CD14-positive monocyte (primary cell): ENCODE measurements at places on chromosomes 2 and 18.

DNA sequence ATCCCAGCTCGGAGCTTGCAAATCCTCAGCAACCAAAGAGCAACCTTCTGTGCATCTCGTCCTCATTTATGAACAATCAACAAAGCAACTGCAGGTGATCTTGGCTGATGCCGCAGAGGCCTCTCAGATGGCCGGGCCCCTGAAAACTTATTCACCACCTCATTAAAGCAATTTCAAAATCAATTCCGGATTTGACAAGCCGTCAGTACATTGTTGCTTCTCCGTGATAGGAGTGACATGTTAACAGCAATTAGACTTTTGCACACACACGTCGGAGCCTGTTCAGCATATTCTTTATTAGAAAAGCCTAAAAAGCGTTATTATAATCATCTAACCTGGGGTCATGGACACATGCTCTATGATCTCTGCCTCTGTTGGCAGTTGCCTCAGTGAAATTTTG, 183.1 kb upstream of the CXCR4 start:
- DNase-seq = no peak

- DNase-seq = no peak
These were observed 20.5 kb upstream of the BCL2L11 start for GRCh38 chr2:111100087-111100764.

- no peak for DNase-seq
These were observed 659 bp downstream of the ZNF142 start for GRCh38 chr2:218658671-218659257.

GRCh38 chr2:180944372-180944771, 36.0 kb upstream of the UBE2E3 start:
- no peak for DNase-seq

GRCh38 chr2:18218160-18218933, 339.9 kb downstream of the KCNS3 start:
- DNase-seq = no peak

- DNase-seq = no peak
These were observed 100.2 kb downstream of the AGAP1 start for GRCh38 chr2:235594041-235594440.

GRCh38 chr18:50879302-50880118, 592 bp downstream of the ME2 start:
- no peak for DNase-seq

DNA sequence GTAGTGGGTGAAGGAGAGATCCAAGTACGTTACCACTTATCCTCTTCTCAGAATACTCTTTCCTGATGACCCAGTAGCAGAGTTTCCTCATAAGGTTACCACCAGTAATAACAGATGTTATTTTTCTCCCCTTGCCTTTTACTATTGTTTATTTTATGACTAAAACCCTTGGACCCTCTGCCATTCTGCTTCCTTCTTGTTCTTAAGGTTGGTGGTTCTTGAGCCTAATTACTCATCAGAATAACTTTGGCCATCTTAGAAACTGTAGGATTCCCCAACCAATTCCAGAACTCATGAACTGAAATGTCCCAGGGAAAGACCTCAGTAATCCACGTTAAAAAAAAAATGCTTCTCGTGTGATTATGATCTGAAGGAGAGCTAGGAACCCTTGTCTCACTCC, 64.9 kb downstream of the CHST9 start:
- no peak for DNase-seq

- DNase-seq = no peak
These were observed 5.5 kb upstream of the CD226 start for GRCh38 chr18:69953191-69953590.

- DNase-seq = no peak
These were observed 19.6 kb downstream of the DSC1 start for GRCh38 chr18:31143025-31143424.

- DNase-seq = no peak
These were observed 145.4 kb downstream of the LPIN1 start for GRCh38 chr2:11891671-11892440.

DNA sequence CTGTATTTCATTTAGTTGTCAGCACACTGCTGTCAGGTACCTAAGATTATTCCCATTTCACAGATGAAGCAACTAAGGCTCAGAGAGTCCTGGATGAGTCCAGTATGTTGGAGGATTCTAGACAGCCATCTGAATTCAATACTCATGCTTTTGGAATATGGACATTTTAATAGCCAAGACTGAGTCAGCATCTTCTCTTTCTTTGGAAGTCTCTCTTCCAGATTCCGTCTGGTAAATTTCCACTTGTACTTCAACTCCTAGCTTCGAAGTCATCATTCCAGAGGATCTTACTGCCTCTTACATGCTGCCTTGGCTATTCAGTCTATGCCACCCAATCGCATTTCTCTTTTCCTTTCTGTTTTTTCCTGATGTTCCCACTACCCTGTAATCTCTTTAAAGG, 40.6 kb downstream of the INSIG2 start:
- DNase-seq = no peak

- no peak for DNase-seq
These were observed 93.6 kb upstream of the HNMT start for GRCh38 chr2:137870682-137871081.

DNA sequence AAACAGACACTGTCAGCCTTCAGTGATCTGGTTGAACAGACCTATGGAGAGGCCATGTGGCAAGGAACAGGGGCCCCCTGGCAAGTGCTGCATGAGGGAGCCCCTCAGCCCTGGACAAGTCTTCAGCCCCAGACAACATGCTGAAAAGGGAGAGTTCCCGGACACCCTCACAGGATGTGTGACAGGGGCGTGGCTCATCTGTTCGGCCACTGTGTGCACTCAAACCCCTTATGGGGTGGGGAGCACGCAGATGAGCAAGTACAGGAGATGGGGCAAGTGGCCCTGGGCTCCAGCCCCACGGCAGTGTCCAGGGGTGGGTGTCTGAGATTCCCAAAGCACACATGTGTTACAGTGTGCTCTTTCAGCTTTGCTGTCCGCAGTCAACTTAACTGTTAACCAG, 35.4 kb upstream of the MPPE1 start:
- no peak for DNase-seq

- no peak for DNase-seq
These were observed 155.5 kb downstream of the CD8B2 start for GRCh38 chr2:106642679-106643078.

DNA sequence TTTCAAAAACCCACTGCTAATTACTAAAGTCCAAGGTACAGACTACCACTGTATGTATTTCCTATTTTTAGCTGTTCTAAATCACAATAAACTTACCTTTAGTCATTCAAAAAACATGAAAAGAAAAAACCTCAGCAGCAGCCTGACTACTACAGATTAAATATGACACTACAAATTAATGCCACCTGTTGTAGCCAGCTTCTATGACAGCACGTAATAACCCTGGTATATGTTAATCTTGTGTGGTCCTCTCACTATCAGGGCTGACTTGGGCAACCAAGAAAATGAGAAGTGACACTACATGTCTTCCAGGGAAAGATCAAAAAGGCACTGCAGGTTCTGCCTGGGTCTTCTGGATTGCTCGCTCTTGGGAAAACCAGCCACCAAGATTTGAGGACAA, 90.6 kb upstream of the FAM124B start:
- DNase-seq = no peak

DNA sequence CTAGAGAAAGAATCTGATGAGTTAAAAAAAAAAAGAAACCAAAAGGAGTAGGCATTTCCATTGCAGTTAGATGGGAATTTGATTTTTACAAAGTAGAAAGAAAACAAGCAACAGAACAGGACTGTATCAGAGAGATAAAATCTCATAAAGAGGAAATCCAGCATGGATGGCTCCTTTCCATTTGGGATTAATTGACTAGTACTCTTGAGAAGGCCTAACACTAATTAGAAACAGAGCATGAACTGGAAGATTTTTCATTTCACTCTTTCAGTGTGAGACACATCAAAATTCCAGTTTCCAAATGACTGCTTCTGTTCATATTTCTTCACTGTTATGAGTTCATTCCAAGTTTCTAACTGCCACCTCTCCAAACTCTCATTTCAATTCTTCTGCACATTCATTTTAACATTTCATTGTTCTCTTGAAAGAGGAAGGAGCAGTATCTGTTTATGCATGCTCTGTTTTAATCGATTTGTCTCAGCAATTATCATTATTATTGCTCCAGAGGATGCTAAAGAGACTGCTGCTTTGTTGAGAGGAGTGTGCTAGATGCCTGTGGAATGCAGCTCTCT, 108.8 kb upstream of the PIEZO2 start:
- no peak for DNase-seq

- peak; percentile 19 for DNase-seq
These were observed 34.0 kb upstream of the IL37 start for GRCh38 chr2:112876971-112877361.

DNA sequence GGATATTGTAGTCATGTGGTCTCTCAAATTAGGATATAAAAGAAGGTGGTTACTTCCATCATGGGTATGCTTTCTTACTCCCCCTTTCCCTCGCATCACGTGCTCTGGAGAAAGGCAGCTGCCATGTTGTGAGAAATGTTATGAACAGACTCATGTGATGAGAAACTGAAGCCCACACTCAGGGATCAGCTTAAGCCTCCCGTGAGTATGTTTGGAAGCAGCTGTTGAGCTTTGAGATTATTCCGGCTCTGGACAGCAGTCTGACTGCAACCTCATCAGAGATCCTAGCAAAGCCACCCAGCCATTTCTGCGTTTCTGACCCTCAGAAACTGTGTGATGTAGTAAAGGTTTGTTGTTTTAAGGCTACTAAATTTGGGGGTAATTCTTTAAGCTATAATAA, 700.1 kb downstream of the ADCYAP1 start:
- no peak for DNase-seq

GRCh38 chr2:207504513-207505170, 25.1 kb upstream of the CREB1 start:
- DNase-seq = peak; percentile 24

GRCh38 chr2:16775899-16776231, 110.2 kb upstream of the CYRIA start:
- no peak for DNase-seq

DNA sequence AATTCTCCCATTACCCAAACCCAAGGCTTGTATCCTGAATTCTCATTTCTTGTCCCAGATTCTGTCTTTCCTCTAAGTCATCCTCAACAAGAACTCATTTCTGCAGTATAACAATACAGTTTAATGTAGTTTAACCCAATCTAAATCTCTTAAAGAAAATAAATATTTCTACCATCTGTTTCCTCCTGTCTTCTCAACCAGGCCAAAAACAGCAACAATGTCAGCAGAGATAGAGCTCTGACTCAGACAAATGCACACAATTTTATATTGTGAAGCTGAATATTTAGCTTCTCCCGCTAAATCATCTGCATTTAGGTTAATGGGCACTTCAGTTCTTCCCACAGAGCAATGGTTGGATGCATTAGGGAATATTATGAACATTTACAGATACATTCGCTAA, 35.7 kb upstream of the KYNU start:
- DNase-seq = no peak

DNA sequence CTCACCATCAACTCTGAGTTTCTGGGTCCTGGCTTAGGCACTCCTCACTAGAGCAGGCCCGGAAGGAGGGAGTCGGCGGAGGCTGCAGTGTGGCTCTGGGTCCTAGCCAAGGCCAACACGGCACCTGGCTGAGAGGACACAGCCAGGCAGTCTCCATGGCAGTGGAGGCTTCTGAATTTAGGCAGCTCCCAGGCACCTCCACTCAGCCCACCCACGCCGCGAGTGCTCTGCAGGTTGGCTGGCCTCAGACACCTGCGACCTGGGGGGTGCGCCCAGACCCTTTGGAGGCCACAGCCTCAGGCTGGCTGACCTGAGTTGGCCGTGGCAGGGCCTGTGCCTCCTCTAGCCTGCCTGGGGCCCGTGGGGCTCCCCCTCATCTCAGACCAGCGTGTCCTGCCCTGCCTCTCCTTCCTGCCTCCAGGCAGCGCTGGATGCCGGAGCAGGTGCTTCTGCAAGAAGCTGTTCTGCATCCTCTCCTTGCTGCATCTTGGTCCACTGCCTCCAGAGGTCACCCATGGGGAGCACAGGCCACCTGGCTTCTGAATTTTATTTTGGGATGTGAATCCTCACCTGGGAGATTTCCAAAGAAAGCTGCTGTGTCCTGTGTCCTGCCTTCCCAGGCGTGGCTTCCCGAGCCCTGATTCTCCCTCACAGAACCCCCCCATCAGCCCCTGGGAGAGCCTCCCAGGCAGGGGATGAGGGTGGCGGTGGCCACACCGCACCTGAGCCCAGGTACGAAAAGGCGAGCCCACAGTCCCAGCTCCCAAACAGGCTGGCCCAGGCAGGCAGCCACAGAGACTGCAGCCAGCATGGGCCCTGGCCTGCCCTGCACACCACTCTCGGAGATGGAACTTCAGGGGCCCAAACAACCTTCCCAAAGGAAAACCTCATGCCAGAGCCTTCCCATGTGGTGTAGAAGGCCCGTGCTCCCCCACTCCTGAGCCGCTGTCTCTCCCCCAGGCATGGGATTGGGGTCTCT, 23.4 kb downstream of the AQP12A start:
- DNase-seq = no peak

GRCh38 chr18:25927830-25928229, 162.6 kb downstream of the SS18 start:
- no peak for DNase-seq

GRCh38 chr2:212421556-212422334, 116.9 kb downstream of the ERBB4 start:
- DNase-seq = no peak

- peak; percentile 24 for DNase-seq
These were observed 802.7 kb downstream of the RNF144A start for GRCh38 chr2:7719876-7720275.

DNA sequence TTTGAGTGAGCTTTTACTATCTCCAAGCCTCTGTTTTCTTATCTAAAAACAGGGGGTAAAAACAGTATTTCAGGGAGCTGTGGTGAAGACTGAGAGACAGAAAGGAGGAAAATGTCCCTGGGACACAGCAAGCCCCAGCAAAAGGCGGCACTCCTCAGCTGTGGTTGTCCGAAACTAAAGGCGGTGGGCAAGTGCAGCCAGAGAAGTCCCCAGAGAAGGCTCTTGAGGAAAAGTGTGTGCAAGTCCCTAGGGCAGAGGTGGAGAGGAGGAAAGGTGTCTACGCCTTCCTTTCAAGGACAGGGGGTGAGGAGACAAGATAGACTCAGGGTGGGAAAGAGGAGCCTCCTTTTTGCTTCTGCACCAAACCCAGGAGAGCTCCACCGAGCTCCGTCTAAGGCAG, 45.5 kb downstream of the CYP27C1 start:
- DNase-seq = no peak

- peak; percentile 89 for DNase-seq
These were observed 3.6 kb upstream of the DGKD start for GRCh38 chr2:233350708-233351107.

DNA sequence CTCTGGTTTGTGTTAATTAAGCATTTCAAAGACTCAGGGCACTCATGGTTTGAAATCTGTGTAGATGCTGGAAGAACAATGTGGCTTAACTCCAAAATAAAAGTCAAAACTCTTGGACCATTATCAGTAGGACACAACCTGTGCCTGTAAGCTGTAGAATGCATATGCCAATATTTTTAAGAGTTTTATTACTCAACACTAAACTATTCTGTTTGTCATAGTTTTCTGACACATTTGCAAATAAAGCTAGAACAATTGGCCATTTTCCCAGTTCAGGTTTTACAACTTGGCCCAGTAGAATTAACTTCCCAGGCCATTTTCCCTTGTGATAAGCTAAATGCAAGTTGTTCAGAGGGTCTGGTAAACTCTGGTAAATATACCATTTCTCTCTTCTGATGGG, 713.1 kb downstream of the CBLN2 start:
- DNase-seq = no peak

GRCh38 chr2:200703127-200703925, 108.4 kb upstream of the BZW1 start:
- peak; percentile 54 for DNase-seq

- no peak for DNase-seq
These were observed 397.3 kb downstream of the SOX11 start for GRCh38 chr2:6089474-6089873.

GRCh38 chr2:197795277-197795676, 9.1 kb upstream of the PLCL1 start:
- DNase-seq = no peak

GRCh38 chr2:164984428-164984827, 29.1 kb upstream of the SLC38A11 start:
- DNase-seq = no peak
